Muscle of arm (tissue), 14 donors: ENCODE measurements at places on chromosomes 5 and 9.

- DNase-seq, result no peak
These were observed 71.4 kb downstream of the GABBR2 start for GRCh38 chr9:98637381-98637780.

- no peak for DNase-seq
These were observed 6.9 kb upstream of the PDCL start for GRCh38 chr9:122835313-122835731.

DNA sequence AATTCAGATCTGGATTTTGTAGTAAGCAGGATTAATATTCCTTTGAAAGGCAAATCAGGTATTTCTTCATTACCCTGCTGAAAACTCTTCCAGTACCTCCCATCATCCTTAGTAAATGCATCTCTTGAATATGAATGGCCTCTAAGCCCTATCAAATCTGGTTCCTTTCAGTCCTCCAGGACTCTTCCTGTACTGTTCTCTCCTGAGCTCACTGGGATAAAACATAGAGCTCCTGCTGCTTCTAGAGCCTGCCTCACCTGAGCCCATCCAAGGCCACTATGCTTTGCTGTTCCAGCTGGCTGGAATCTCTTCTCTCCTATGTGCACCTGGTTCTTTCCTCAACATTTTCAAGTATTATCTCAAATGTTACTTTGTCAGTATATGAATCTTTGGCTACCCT, 803.3 kb upstream of the CTNND2 start:
- no peak for DNase-seq

DNA sequence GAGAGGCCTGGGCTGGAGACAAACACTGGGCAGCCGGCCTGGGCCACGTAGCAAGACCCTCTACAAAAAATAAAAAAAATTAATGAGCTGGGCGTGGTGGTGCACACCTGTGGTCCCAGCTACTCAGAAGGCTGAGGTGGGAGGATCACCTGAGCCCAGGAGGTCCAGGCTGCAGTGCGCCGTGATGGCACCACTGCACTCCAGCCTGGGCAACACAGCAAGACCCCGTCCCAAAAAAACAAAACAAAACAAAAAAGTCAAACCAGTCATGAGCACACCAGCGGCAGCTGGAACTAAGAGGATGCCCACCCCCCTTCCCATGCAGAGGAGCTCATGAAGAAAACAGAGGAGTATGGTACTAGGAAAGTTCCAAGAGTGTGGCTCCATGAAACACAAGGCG, 2.2 kb upstream of the UBAC1 start:
- no peak for DNase-seq

- no peak for DNase-seq
These were observed 18.5 kb upstream of the TCERG1 start for GRCh38 chr5:146428658-146429057.

GRCh38 chr5:98105681-98106080, 667.8 kb upstream of the RGMB start:
- DNase-seq, result no peak

GRCh38 chr5:58284886-58285285, 175.0 kb downstream of the PLK2 start:
- no peak for DNase-seq

DNA sequence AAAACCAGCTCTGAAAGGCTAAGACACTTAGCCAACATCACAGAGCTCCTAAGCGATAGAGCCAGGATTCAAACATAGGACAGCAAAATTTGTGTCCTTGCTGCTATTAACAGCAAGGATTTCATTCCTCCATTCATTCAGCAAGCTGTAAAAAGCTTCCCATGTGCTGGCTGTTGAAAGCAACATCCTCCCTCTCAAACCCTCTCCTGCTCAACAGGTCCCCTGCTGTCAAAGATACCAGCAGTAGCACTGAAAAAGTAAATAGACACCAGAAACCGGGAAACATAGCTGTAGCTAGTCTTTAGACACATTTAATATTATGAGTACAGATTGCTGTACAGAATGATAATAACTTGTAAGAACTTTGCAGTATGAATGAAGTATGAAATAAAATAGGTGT, 52.6 kb upstream of the ADAMTSL1 start:
- no peak for DNase-seq

GRCh38 chr5:149870232-149870631, 74.4 kb downstream of the PDE6A start:
- DNase-seq, result no peak

GRCh38 chr5:26948921-26949320, 89.5 kb downstream of the CDH9 start:
- DNase-seq, result no peak

DNA sequence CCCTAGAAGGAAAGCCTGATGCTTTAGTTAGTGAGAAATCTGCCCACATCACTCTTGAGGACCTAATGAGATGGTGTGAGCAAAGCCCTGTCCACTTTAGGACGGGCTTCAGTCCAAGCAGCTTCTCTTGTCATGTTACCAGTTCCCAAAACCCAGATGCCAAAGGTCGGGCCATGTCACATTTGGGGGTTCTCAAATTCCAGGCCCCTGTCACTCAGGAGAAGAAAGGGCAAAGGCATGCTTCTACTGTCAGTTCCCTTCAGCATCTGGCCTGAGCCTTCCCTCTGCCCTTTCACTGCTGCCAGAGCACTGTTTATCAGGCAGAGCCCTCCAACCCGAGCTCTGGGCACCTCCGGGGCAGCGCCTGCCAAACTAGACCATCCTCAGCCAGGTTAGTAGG, 556.0 kb downstream of the BNC2 start:
- DNase-seq, result no peak

- DNase-seq, result no peak
These were observed 1075.1 kb downstream of the NR2F1-AS1 start for GRCh38 chr5:92505925-92506324.

GRCh38 chr9:2420543-2420942, 201.0 kb upstream of the VLDLR start:
- DNase-seq, result no peak

- peak; percentile 17 for DNase-seq
These were observed 1272.0 kb upstream of the ACO1 start for GRCh38 chr9:31112491-31112890.
